ENCODE measurements at places on chromosomes 16 and 17.
A peak's percentile ranks its signal among the peaks of the same experiment; 100 is the strongest.

DNA sequence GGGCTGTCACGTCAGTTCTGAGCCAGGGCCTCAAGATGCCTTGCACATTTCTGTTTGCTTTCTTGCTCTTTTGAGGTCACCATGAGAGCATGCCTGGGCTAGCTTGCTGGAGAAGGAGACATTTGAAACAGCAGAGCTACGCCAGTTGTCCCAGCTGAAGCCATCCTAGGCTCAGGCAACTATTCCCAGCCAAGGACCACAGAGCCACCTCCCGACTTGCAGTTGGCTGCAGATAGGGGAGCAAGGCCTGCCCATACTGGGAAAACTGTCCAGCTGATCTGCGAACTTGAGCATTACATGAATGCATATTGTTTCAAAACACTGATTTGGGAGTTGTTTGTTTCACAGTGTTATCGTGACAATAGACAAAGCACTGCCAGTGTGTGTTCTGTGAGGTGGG, 340.8 kb downstream of the XYLT1 start:
- no peak for DNase-seq

DNA sequence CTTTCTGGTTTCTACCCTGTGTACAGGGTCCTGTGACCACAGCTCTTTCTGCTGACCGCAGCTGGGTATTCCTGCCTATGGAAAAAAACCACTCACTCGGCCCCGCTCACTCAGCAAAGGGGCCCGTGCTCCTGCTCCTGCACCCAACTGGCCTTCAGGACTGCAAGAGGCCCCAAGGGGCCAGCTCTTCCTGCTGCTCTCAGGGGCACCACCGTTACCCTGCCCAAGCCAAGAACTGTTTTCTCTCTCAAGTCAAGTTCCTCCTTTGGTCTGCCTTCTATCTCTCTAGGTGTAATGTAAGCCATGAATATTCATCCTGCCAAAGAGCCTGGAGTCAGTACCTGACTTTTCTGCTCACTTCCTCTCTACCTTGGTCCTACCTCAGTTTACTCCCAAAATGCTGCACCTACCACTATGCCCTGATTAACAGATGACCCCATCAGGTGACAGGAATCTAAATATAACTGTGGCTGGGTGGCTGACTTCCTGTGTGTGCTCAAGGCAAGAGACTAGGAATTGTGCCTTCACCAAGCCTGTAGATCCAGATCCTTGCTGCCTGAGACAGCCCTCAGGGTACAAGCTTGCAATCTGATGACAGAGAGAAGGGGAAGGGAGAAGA, 20.4 kb upstream of the SCIMP start:
- no peak for DNase-seq

DNA sequence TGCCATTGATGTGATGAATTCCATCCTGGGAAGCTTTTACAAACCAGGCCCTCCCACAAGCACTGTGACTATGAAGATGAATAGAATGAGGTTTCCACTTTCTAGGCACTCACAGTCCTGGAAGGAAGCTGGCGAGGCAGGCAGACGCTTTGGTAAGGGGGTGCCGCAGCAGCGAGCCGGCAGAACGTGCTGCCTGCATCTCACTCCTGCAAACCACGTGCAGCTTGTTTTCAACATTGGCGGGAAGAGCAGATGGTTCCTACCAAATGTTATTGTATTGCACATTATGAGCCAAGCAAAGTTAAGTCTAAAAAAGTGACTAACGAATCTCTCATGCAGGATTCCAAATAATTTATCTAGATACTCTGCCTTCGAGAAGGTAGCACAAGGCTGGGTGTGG, 3.7 kb upstream of the DNAI2 start:
- DNase-seq: no peak

DNA sequence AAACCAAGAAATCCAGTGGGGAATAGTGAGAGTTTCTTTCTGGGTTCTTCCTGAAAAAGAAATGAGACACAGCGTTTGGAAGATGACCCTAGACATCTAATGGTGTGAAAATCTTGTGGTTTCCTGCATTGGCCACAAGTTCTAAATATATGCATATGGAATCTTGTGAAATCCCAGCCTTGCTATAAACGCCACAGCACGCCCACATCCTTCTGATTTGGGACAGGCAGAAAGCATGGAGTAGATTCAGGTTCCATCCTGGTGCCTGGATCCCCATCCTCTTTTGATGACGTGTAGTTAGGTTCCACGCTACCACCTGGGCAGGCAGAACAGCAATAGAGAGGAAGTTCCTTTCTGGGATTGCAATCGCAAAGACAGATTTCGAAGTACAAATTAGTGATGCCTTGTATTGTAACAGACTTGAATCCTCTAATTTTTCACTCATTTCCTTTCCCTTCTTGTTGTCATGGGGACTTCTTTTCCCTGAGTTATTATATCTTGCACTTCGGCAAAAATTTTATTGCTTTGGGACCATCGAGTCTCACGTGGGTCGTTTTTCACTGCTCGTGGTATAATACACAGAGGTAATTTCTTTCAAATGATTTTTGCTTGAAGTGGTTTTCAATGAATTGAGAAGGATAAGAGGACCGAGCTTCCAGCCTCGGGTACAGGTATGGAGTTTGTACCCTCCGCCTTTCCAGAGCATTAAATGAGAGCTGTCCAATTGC, 37.6 kb downstream of the HS3ST4 start:
- DNase-seq: no peak

DNA sequence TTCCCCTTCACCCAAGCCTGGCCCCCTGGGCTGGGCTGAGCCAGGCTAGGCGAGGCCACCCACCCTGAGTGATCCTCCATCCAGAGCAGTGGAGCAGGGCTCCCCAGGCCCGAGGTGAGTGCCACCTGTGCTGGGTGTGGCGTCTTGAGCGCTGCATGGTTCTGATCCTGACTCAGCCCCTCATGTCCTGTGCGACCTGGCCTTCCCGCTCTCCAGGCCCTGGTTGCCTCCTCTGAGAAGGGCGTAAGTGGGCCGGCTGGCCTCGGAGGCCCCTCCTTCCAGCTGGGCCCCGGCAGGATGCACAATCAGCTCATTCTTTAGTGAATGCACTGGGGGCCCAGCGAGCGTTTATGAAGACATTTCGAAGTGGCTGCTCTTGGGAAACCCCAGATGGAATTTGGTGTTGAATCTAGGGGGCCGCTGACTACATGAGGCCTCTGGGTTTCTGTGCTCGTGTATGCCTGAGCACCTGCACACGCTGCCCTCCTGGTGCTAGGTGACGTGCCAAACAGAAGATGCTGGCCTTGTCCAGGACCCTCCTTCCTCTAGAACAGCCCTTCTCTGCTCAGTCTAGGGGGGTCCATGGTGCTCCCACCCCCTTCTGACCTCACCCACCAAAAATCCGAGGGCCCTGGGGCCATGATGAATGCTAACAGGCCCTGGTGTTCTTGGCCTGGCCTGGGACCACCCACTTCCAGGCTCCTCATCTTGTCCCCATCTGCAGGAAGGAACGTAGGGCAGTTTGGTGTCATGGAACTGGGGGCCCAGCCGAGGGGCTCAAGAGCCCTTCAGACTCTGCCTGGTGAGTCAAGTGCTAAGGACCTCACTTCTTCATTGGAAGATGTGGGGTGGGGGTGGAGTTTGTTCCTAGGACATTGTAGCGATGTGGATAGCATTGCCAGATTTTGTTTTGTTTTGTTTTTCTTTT, 3.6 kb upstream of the TMEM92 start:
- no peak for DNase-seq

- DNase-seq: peak; percentile 57
These were observed 73.5 kb downstream of the CYTH1 start for GRCh38 chr17:78708510-78708973.

DNA sequence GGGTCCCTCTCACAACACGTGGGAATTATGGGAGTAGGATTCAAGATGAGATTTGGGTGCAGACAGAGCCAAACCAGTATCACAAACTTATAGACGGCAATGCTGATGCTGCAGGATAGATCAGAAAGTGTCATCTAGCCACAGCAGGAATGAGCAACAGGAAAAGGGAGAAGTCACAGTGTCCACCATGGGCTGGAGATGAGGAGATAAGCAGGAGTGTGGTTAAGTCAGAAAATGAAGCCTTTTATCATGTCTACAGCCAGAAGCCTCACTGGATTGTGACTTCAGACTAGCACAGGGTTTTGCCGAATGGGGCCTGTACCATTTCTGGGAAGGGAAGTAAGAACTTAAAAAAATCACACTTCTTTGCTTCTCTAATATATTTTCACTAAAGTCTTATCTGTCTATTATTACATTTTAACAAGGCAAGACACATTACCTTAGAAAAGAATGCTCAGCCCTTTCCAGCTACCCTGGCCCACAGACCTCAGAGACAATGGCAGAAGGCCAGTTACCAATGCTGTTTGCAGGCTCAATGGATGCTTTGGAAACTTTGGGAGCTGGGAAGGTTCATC, 490.2 kb upstream of the SALL1 start:
- DNase-seq: no peak

DNA sequence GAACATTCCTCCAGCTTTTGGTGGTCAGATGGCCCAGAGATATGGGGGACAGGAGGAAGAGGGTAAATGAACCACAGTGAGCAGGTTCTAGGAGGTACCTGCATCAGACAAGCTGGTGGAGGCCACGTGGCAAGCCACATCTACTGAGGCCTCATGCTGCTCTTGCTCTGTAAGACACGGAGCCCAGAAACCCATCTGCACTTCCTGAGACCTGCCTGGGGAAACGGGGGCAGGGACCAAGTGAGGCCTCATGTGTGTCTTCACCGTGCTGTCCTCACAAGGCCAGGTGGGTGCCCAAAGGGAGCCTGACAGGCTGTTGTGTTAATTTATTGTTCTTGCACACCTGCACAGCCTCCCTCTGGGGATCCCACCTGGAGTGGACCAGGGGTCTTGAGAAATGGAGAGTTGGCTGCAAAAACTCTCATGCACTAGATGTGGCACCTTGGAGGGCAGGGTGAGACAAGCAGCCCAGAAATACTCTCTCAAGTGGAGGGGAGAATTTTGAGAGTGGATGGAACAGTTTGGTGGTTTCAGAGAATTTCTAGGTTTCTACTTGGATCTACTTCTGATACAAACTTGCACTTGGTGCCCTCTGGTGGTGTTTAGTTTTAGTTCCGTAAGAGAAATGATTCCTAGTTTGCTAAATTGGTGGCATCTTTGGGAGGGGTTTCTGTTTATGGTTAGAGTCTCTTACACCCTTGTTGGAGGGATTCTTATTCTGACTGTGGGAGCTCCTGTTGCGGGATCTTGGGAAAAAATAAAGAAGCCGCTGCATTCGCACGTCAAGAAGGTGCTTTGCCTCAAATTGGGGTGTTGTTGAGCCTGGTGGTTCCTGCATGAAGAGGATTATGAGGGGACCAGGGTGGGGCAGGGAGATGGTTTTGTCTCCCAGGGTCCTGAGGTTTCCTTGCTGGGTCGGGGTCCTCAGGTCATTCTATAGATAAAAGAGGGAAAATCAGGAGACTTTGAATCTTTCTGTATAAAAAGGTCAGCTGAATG, 47.5 kb downstream of the SLC6A2 start:
- DNase-seq: peak; percentile 19

GRCh38 chr17:9875441-9875840, 29.6 kb downstream of the RCVRN start:
- no peak for DNase-seq

- DNase-seq: no peak
These were observed 182 bp upstream of the SPECC1 start for GRCh38 chr17:20009052-20009301.

- no peak for DNase-seq
These were observed 4.1 kb upstream of the PITPNA start for GRCh38 chr17:1566505-1567199.

GRCh38 chr17:74134991-74135390, 68.5 kb upstream of the RPL38 start:
- no peak for DNase-seq

GRCh38 chr17:9239246-9239792, 218.0 kb downstream of the NTN1 start:
- DNase-seq: no peak

GRCh38 chr16:19853132-19853741, 31.4 kb downstream of the GPRC5B start:
- no peak for DNase-seq

DNA sequence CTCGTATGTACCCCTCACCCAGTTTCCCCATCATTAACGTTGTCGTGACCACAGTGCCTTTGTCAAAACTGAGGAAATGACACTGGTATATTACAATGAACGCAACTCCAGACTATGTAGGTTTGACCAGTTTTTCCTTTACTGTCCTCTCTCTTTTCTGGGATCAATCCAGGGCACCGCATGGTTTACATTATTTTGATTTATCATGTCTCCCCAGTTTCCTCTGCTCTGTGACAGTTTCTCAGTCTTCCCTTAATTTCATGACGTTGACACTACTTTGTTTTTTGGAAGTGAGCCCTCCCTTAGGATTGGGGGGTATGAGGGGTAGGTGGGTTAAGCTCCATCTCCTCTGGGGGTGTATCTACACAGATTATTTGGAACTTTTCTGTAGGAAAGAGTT, 76.1 kb upstream of the LGALS9 start:
- DNase-seq: no peak

GRCh38 chr17:75625813-75626486, 7.3 kb upstream of the SMIM5 start:
- no peak for DNase-seq

DNA sequence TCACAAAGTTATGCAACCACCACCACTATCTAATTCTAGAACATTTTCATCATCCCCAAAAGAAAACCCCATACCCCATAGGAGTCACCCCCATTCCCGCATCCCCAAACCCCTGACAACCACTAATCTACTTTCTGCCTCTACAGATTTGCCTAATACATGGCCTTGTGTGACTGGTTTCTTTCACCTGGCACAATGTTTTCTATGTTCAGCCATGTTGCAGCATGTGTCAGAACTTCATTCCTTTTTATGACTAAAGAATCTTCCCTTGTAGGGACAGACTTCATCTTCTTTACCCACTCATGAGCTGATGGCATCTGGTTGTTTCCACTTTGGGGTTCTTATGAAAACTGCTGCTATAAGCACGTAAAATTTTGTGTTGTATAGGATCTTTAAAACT, 34.6 kb downstream of the CYTH1 start:
- DNase-seq: no peak

DNA sequence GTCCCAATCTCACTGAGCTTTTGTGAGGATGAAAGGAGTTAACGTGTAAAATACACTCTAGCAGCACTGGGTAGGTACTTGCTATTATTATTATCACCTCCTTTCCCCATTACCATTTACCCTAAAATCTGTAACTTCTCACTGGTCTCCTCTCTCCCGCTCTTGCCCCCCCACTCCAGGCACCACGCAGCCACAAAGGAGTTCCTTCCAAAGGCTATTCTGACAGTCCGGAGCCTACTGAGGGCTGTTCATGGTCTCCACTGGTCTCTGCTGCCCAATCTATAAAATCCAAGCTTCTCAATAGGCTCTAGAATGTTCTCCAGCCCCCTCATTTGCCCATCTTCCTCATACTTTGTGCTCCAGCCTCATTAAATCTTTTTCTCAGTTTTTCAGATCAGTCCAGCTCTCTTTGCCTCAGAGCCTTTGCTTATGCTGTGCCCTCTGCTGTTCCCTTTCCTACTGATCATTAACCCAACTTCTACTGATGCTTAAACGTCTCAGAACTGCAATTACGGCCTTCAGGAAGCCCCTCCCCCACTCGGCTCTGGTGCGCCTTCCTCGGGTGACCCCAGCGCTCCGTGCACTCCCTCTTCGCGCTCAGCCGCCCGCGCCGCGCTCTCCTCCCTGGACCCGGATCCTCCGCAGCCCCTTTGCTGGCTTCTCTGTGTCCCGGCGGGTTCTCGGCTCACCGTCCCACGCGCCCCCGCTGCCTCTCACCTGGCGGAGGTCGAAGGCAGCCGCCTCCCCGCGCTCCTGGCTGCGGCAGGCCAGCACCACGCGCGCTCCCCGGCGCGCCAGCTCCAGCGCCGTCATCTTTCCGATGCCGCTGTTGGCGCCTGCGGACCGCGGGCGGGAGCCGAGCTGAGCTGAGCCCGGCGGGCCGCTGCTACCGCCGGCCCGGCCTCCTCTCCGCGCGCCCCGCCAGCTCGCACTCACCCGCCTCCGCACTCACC, 737 bp downstream of the DHRS13 start:
- no peak for DNase-seq
